ENCODE measurements at places on chromosomes 12 and 14. TPM values are rescaled to one million over a fixed set of nuclear protein-coding genes. Genes with fewer than 3 reads are reported as not detected.

Gene RACGAP1
- 18.9 TPM for total RNA-seq

Gene CLEC4C
- total RNA-seq: 1.3 TPM

Gene GATC
- 30.1 TPM for total RNA-seq

Gene NRXN3
- 8.2 TPM for total RNA-seq

- no peak for DNase-seq
These were observed 28.2 kb downstream of the GTF2A1 start for GRCh38 chr14:81192594-81192993.

- no peak for DNase-seq
These were observed 1276.6 kb upstream of the FLRT2 start for GRCh38 chr14:84253326-84253725.

- DNase-seq: no peak
These were observed 9.4 kb downstream of the STON2 start for GRCh38 chr14:81390696-81391095.

GRCh38 chr12:1839956-1840951, 19.9 kb downstream of the LRTM2 start:
- DNase-seq: no peak

DNA sequence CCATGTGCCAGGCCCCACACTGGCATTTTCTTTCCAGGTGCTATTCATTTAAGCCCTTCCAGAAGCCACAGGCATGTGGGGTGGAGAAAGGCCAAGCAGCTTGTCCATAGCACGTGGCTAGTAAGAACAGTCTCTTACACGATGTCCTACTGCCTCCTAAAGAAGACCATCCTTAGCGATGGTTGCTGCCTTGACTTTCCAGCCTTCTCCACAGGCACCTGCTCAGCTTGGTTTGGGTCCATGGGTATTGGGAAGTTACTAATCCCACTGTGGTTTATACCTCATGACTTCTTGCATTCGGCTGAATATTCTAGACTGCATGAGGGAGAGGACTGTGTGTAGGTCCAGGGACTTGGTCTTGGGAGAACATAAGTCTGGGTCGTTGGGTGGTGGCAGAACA, 49.2 kb downstream of the NINJ2 start:
- no peak for DNase-seq

DNA sequence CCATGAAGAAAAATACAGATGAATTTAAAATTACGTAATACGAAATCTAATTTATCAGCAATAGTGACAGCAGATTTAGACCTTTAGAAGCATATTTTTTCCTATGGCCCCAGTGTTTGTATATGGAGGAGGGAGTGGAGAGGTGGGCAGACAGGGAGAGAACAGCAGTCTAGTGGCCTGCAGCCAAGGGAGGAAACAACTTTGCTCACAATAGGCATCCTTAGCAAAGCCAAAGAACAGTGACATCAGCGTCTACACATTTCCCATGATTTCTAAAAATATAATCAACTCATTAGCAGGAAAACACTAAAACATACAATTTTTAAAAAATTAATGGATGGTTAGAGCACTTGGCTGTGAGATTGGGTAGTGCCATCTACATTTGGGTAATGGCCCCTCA, 622.6 kb upstream of the ATP2B1 start:
- DNase-seq: no peak

DNA sequence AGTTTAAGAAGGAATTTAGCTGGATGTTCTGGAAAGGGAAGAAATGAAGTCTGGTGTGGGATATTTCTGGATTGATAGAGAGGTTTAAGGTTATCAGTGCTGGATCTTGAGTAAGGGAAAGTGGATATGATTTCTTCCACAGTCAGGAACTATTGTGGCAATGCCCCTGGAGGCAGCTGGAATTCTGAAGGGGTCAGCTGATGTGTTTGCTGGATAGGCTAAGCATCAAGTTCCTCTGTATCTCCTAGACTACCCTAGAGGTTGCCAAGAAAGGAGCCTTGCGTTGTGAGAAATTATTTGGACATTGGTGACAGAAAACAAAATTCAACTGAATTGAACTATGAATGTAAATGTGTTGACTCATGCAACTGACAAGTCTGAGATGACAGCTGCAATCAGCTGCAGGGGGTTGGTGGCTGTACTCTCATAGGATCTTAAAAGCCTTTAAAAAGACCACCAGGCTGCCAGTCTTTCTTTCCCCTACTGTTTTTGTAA, 244.4 kb downstream of the ATXN7L3B start:
- no peak for DNase-seq

DNA sequence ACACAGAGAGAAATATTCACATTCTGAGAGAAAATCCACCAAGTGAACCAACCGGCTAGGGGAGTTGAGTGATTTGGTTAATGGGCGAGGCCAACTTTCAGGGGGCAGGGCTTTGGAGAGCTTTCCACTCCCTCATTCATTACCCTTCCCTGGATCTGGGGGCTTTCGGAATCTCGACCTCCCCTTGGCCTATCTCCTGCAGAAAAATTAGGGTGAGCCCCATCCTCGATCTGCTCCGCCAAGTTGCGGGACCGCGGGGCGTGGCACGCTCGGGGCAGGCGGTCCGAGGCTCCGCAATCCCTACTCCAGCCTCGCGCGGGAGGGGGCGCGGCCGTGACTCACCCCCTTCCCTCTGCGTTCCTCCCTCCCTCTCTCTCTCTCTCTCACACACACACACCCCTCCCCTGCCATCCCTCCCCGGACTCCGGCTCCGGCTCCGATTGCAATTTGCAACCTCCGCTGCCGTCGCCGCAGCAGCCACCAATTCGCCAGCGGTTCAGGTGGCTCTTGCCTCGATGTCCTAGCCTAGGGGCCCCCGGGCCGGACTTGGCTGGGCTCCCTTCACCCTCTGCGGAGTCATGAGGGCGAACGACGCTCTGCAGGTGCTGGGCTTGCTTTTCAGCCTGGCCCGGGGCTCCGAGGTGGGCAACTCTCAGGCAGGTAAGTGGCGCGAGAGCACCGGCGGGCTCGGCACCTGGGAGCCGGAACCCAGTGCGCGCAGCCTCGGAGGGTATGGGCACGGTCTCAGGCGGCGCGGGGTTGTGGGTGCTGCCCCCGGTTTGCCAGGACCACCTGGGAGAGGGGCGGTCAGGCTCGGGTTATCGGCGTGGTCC, at the start of gene ERBB3:
Gene ERBB3 (plus strand): TSS at position 443 of the 833 bp plus-strand sequence. CDS start 136 bp downstream, at position 579.
- DNase-seq: peak; percentile 87

GRCh38 chr12:5094986-5095385, 51.3 kb downstream of the KCNA5 start:
- DNase-seq: no peak

- DNase-seq: no peak
These were observed 28.6 kb downstream of the TULP3 start for GRCh38 chr12:2919249-2919648.

GRCh38 chr12:25113651-25114050, 81.3 kb downstream of the DNAI7 start:
- DNase-seq: no peak

GRCh38 chr14:83887866-83888265, 1642.1 kb upstream of the FLRT2 start:
- DNase-seq: no peak

- no peak for DNase-seq
These were observed 22.5 kb downstream of the PLEKHH1 start for GRCh38 chr14:67555518-67556090.

- no peak for DNase-seq
These were observed 274.0 kb upstream of the KITLG start for GRCh38 chr12:88854260-88854659.

Measured in prostate gland (tissue), 2 donors.